Stimulated activated CD8-positive, alpha-beta memory T cell treated with anti-CD3 and anti-CD28 coated beads, Interleukin-4, amount 100 ng/mL, for 1 hour (primary cell): ENCODE measurements at places on chromosomes 5 and 9.

- DNase-seq = no peak
Measured at GRCh38 chr9:86009133-86009532, 68.2 kb downstream of the NAA35 start.

GRCh38 chr9:76595645-76596044, 136.7 kb downstream of the GCNT1 start:
- DNase-seq = no peak

DNA sequence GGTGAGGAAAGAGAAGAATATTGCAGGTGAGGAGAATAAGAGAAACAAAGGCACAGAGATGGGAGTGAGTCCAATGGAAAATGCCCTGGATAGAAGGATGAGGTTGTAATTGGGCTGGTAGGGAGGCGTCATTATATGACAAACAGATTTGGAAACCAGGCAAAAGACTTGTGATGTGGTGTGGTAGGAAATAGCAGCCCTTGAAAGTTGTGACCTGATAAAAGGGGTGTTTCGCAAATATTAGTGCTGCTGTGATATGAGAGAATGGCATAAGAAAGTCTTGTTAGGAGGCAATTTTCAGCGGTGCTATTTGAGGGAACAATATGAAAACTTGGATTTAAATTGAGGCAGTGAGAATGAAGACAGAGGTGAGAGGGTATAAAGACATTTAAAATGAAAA, 217.5 kb upstream of the ACTBL2 start:
- no peak for DNase-seq

DNA sequence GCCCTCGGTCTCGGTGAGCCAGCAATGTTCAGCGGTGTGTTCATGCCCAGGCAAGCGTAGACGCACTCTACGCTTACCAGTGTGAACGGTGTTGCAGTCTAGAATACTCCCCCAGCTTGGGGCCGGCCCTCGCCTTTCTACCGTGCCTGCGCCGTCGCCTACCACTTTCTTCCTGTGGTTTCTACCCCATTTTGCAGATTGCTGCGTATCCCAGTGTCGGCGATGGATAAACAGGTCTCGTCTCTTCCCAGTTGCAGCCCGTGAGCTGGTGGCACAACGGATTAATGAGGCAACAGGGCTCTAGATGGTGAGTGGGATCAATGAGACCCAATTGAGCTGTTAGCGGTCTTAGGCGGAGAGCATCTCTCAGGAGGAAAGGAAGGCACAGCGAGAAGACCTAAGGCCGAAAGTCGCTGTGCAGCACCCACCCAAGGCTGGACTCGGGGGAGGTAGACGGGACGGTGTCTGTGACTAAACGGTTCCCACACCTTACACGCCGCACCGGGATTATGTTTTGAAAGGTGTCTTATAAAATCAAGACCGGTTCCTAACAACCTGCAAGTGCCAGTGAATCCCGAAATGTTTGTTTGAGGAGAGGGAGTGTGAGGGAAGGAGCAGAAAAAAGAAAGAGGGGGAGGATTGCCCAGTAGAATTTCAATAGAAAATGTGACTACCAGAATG, 5.8 kb downstream of the OTP start:
- no peak for DNase-seq

DNA sequence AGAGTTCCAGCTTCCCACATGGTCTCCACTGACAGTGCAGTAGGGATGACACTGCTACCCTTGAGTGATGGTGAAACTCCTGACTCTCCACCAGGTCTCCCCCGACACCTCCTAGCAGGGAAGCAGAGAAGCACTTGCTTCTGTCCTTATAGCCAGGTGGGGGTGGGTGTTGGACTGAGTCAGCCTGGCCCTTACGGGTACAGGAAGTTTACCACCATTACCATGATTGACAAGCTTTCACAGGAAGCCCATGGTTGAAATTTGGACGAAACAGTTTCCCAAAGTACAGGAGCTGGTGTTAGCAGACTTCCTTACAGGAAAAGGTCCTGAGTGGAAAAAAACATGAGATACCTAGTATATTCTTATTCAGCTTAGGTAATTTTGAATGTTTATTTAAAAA, 3.1 kb upstream of the FBXL7 start:
- DNase-seq = no peak

GRCh38 chr5:99775189-99775588, 760.0 kb upstream of the FAM174A start:
- DNase-seq = no peak

- DNase-seq = no peak
Measured at GRCh38 chr9:34070606-34071324, 22.1 kb upstream of the UBAP2 start.

GRCh38 chr5:90144625-90145327, 264.8 kb downstream of the CETN3 start:
- no peak for DNase-seq

DNA sequence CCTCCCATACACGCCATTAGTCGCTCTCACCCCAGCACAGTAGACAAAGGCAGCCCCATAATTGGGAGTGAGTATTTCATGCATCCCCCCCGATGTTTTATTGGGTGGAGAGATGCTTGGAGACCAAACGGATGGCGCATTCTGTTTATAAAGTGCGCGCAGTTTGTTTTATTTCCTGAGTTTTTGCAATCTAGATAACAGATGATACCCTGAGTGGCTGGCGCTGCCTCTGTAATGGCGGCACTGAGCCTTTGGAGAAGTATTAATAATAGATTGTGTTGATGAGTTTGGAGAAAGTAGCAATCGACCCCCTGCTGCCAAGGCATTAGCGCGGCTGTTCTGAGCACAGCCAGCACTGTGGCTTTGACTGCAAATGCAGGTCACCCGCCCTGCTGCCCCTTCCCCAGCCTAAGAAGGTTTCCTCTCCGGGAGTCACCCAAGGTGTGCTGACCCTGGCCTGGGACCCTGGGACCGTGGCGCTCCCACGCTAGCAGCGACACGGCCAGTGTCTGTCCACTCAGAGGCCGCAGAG, 74.3 kb downstream of the LMX1B start:
- no peak for DNase-seq

GRCh38 chr9:87062746-87063145, 115.4 kb upstream of the GAS1 start:
- DNase-seq = no peak

DNA sequence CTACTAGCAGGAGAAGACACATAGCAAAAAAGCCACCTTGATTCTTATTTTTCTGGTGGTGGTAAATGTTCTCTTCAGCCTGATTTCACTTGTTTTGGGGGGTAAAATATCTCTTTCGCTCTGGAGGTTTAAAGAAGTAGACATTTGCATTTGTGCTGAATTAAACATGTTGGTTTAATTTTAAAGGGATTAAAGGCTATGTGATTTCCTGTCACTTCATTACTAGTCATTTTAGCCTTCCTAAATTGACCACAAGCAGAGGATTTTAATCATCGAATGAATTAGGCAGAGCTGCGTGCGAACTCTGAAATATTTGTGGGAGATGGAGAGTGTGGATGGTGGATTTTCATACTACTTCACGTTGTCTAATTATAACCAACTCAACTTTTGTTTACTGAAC, 4.8 kb downstream of the RASGRF2 start:
- DNase-seq = no peak

DNA sequence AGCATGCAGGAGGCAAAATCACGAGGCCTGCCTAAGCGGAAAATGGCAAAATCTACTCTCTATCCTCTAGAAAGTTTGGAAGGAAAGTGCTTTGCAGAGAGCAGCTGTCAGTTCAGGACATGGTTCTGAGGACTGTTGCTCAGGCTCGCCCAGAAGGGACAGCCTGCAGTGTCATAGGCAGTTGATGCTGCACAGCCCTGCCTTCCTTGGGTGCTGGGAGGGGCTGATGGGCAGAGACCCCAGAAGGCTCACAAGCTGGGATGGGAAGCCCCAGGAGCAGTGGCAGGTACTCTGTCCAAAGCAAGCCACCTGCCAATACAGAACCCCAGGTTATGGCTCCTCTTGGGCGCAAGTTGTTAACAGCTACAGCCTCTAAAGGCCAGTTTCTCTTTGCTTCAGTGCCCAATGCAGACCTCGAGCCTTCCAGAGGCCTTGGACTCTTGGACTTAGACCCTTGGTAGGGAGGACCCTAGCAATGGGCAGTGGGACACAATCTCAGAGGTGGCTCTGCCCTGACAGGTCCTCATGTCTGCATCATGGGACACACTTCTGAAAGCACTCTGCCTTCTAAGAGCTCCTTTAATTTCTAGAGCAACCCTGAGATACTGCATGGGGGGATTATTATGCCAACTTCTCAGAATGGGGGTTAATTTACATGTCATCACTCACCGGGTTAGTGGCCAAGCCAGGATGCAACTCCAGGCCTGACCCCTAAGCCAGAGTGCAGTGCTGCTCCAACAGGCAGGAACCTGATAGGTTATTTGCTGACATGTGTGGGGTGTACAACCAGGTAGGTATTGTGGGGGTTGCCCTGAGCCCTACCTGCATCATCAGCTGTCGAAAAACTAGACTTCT, 57.1 kb downstream of the MACROH2A1 start:
- no peak for DNase-seq

DNA sequence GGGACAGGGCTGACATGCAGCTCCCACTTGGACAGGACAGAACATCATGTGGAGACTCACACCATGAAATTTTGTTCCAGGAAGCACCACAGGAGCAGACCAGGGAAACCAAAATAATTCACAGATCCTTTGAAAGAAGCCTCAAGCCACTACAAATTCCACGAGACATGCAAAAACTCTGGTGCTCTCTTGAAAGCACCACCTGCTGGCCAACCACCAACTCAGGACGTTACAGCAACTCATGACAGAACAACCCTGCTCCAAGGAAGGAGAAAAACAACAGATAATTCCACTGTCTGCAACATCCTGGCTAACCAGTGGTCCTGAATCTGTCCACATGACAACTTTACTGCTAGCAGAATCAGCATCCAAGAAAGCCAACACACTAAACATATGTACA, 516.0 kb downstream of the SPATA31D1 start:
- DNase-seq = no peak

DNA sequence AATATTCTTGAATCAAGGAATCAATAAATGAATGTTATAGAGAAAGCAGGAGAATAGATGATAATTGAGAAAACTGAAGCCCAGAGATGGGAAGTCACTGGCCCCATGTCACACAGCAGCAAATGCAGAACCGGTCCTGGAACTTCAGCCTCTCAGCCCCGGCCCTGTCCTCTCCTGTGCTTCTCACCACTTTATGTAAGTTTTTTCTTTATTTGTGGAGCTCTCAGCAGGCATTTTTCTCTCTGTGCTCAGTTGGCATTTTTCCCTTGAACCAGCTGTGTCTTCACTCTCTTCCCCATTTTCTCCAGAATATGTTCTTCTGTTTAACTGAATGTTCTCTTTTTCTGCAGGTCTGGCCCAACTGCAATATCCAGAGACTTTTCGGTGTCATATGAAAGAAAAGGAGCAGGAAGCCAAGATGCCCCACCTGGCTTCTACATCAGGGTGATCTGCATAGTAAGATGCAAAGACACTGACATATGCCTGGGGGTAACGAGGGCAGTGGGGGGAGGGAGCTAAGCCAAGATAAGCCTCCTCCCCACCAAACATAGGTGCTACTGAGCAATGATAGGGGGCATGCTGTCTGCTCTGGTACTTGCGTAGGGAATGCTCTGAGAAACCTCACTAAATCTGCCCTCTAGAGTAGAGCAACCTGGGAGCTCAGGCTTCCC, 12.8 kb upstream of the LCP2 start:
- DNase-seq = no peak

DNA sequence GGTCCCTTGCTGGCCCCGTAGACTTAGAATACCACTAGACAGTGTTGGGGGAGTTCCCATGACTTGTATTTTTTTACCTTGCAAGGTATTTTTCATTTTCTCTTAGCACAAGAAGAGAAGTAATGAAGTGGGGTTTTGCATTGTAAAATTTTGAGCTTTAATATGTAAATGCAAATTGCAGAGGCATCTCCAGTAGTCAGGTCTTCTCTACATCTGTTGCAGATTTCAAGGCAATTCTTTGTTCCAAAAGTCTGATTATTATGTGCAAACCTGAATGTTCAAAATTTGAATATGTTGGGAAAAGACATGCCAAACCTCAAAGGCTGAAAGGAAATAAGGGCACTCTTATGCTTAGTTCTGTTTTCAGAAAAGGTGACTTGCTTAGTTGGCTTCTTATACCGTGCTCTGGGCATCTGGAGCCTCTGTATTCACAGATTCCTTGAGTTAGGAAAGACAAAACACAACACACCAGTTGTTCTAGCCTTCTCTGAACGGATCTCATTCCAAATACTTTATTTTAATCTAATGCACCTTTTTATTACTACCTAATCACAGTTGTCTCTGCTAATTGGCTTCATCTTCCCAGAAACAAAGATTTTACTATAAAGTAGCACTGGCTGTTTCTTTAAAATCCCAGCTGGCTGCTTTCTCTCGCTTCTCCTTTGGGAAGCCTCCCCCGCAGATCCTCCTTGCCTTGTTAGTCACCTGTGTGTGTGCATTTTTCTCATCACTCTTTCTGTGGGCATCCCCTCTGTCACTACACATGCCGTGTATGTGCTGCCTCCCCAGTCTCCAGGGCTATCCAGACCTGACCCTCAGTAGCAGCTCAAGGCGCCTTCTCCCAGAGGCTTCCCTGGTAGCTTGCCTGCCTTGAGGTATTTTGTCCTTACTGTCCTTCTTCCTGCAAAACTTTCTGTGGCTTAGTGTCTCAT, 138.2 kb downstream of the TLE4 start:
- no peak for DNase-seq

DNA sequence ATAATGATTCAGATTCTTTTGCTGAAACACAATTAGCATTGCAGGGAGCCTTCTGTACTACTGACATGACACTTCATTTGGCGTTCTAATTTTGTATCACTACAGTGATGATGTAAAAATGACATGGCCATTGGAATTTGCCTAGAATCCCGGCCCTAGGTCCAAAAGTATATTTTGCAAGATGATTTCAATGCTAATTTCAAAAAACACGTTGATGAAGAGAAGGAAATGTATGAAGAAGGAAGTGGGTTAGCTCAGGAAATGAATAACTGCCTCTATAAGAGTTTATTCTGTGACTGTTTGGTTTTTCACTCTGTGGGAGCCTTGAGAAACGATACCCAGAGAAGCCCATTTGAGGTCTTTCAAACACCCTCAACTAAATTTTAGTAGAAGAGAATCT, 59.3 kb downstream of the OSTF1 start:
- DNase-seq = no peak

DNA sequence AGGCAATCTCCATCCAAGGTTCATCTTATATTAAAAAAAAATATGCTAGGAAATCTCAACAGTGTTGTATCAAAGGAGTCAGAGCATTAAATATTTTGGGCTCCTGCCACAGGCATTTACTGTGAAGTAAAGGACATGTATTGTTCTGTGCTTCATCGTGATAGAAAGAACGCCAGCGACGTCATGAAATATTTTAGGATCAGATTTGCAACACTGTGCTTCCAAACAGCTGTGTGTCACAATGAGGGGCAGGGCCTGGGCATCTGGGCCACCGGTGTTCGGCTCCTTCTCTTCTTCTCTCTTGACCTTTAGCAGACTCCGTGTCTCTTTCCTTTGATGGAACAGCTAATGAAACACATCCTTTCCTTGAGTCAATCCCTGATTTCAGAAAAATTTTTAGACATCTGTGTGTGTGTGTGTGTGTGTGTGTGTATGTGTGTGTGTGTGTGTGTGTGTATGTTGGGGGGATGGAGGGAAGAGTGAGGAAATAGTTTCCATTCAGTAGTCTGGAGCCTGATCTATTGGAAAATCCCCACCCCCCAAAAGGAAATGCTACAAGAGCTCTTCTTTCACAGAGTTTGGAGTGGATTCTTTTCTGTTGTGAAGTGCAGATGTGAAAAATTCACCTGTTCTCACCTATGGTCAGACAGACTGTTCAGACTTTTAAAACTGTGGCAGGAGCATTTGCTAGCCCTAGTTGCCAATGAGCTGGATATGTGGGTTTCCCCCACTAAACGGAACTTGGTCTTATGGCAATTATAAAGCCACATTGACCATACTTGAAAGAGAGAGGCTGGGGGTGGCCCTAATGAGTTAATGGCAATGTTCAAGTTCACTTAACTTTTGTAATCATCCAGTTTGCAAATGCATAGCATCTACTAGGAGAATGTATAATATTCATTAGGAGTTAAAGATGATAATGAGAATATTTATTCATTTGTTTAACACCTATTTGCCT, 18.1 kb upstream of the TNC start:
- DNase-seq = no peak
